ENCODE measurements at places on chromosomes 11 and 22. TPM values are rescaled to one million over a fixed set of nuclear protein-coding genes. Genes with fewer than 3 reads are reported as not detected.

CACNA1I gene
- total RNA-seq = not detected

CHRM1 gene
- total RNA-seq = not detected

ZFTA gene
- 7.3 TPM for total RNA-seq

C11orf86 gene
- total RNA-seq = not detected

NPAS4 gene
- not detected for total RNA-seq

Data from nasal cavity respiratory epithelium epithelial cell of viscerocranial mucosa (primary cell).